ENCODE measurements at places on chromosomes 3 and 15.

DNA sequence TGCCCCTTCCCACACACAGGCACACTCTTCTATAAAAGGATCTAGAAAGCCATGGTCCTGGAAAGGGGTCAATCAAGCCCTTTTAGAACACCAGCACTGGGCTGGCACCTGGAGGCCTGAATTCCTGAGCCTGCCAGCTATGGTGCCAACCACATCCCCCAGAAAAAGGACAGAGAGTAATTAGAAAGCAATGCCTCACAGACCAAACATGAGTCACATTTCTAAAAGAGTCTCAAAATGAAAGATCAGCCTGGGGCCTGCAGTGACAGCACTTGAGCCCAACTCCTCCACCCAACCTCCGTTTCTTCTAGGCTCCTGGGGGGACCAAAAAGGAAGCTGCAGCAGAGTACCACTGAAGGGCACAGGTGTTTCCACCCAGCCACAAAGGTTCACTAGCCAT is 14.1 kb downstream of the MYLK start:
- no peak for DNase-seq

DNA sequence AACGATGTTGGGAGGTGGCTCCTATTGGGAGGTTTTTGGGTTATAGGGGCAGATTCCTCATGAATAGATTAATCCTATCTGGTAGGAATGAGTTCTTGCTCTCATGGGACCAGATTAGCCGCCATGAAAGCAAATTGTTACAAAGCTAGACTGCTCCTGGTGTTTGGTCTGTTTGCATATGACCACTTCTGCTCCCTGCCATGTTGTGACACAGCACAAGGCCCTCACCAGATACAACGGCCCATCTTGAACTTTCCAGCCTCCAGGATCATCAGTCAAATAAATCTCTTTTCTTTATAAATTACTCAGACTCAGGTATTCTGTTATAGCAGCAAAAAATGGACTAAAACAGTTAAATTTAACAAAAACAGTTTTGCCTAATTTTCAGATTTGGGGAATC is 34.4 kb downstream of the TRIM42 start:
- no peak for DNase-seq

DNA sequence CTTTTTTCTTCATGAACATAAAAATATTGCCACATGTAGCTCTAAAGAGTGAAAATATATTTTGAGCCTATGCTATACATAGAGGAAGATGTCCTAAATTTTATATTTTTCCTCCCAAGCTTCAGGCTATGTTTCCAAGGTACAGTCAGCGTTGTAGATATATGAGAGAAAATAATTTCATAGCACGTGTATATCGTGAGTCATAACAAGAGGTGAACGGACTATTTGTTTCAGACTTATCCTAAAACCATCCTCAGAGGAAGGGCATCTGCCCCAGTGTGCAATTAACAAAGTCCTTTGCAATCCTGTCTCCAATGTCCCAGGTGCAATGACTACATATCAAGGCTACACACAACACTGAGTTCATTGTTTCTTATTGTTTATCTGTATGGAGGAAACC is 177.3 kb upstream of the ARRDC4 start:
- no peak for DNase-seq

GRCh38 chr15:59792359-59792758 is 103.2 kb upstream of the BNIP2 start:
- no peak for DNase-seq

- no peak for DNase-seq
These were observed 27.6 kb downstream of the FGD5 start for GRCh38 chr3:14846226-14846880.

Data from stimulated activated CD8-positive, alpha-beta memory T cell treated with anti-CD3 and anti-CD28 coated beads, Interleukin-4, amount 100 ng/mL, for 4 hours (primary cell).